ENCODE measurements at places on chromosomes 16 and 17.

- no peak for DNase-seq
Measured at GRCh38 chr16:12435018-12435417, 368.7 kb downstream of the CPPED1 start.

DNA sequence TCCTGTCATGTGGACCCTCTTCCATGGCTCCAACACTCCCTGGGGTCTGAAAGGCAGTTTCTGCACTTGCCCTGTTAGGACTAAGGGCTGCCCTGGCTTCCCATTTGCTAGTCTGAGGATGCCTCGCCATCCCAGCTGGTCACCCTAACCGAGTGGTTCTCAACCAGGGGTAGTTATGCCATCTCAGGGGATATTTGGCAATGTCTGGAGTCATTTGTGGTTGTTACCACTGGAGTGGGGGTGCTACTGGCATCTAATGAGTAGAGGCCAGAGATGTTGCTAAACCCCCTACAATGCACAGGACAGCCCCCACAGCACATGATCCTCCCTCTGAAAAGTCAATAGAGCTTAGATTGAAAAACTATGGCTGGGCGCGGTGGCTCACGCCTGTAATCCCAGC, 26.9 kb upstream of the CDH1 start:
- no peak for DNase-seq

GRCh38 chr16:73956587-73957494, 339.8 kb upstream of the PSMD7 start:
- peak; percentile 16 for DNase-seq

DNA sequence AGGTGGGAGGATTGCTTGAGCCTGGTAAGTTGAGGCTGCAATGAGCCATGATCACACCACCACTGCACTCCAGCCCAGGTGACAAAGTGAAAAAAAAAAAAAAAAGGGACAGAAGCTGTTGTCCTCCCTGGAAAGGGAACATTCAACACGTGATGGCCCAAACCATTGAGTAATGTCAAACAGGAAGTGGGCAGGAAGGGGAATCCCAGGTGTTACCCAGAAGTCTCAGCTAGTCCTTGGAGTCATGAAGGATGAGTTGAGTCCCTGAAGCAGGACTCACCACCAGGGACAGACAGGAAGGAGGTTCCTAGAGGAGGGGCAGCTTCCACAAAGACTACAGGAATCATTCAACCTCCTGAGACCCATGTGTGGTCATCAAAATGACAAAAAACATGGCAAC, 19.8 kb upstream of the CMIP start:
- DNase-seq: no peak

DNA sequence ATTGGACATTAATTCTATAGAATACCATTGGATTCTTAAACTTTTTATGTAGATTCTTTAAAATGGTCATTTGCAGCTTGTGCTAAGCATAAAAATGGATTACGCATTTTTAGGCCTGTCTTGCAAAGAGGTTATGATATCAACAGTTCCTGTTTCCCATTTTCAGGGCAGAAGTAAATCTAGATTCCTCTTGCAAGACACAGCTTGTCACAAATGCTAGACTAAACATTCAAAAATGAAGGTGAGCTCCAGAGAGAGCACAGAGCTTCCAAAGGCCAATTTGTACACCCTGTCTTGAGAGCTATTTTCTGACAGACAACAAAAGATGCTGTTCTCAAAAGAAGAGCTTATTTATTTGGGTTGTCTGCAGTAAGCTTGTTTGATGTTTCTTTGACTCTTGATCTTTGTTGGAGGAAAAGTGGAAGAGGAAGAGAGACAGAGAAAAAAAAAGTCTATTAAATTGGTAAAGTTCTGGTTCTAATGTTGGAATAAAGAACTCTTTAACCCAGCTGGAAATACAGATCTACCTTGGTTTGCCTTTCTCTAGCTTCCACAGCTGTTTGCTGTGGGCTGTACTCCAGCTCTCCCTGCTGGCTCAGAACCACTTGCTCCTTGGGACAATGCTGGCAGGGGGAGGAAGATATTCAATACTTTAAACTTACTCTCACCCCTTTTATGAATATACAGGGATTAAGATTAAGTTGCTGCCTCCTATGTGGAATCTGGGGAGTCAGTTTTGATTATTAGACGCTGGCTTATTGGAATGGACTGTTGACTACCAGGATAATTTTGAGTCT, 651.8 kb downstream of the CDH11 start:
- no peak for DNase-seq

DNA sequence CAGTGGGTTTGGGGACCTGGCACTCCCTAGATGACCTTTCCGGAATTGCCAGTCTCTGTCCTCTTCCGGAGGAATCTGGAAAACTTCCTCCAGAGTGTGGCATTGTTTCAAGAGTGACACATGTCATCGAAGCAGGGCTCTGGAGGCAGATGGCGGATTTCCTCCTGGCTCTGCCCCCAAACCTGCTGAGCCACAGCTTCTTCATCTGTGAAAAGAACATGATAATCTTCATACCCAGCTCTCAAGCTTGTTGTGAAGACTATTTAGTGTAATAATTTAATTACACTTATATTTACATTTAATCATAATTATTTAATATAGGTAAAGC, 19.7 kb upstream of the TEX2 start:
- DNase-seq: no peak

- DNase-seq: no peak
Measured at GRCh38 chr17:60303406-60304099, 88.4 kb downstream of the USP32 start.

- DNase-seq: no peak
Measured at GRCh38 chr17:6000426-6000825, 69.8 kb upstream of the WSCD1 start.

DNA sequence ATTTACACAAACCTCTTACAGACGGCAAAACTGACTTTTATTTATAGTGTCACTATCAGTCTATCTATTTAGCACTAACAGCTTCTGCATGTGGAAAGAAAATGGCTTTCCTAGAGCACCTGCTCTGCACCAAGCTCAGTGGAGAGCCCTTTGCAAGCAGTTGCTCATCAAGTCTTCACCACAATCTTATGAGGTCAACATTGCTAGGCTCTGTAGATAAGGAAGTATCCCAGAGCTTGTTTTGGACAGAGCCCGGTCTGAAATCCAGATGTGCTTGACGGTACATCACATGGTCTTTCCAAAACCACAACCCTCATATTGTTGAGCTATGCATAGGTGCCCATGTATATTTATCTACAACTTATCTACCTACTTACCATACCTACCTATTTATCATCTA, 572.7 kb upstream of the CDH5 start:
- DNase-seq: no peak

GRCh38 chr16:180681-181564, 664 bp downstream of the HBQ1 start:
- DNase-seq: peak; percentile 87

GRCh38 chr16:30899794-30900193, 3.4 kb downstream of the CTF1 start:
- no peak for DNase-seq

GRCh38 chr16:1182316-1182671, 29.4 kb downstream of the CACNA1H start:
- no peak for DNase-seq

- DNase-seq: no peak
Measured at GRCh38 chr16:22428654-22429053, 54.2 kb upstream of the CDR2 start.

GRCh38 chr16:29862383-29862883, 593 bp downstream of the CDIPT start:
- no peak for DNase-seq

DNA sequence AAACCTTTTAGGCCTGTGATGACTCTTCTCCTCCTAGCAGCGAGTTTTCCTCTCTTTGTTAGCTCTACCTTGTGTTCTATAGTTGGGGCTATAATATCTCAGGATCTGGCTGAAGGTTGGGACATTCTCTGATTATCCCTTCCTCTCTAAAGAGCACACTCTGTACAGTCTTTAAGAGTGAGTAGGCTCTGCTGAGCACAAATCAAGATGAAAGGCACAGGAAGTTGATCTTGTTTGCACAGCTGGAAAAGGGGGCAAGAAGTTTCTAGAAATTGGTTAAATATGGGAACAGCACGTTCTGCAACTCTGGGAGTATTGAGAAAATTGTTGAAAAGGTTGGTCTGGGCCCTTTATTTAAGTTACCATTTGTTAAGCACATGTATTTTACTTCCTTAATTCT, 240.9 kb downstream of the CDH11 start:
- no peak for DNase-seq

GRCh38 chr17:18033442-18034099, 5.4 kb downstream of the ATPAF2 start:
- peak; percentile 30 for DNase-seq

- DNase-seq: no peak
Measured at GRCh38 chr16:56211435-56211981, 20.2 kb downstream of the GNAO1 start.

DNA sequence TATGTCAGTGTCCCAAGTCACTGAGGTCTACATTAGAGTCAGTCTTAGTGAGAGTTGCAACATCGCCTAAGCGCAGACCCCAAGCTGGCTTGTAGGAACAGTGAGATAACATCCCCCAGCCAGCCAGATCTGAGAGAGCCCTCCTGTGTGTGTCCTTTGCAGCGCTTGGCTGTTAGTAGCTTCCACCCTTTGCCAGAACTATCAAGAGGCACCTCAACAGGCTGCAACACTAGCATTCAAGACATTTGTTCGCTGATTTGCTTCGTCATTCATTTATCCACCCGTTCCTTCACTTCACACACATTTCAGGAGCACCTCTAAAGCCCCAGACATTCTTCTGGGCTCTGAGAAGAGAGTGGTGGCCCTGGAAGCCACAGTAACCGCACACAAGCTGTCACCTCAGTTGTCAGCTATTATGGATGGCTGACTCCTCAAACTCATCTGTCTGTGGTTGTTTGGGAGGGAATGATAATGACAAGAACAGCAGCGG, 289.6 kb downstream of the WWOX start:
- DNase-seq: no peak

GRCh38 chr16:1408171-1408837, 6.2 kb downstream of the UNKL start:
- DNase-seq: peak; percentile 97
